H7 (cell line): ENCODE measurements at places on chromosomes 12 and 14. TPM values are rescaled to one million over a fixed set of nuclear protein-coding genes. Genes with fewer than 3 reads are reported as not detected.

- peak; percentile 11 for DNase-seq
Measured at GRCh38 chr14:99316281-99317163, 44.5 kb upstream of the BCL11B start.

- DNase-seq: peak; percentile 39
Measured at GRCh38 chr14:93619176-93619793, 169.0 kb downstream of the PRIMA1 start.

DNA sequence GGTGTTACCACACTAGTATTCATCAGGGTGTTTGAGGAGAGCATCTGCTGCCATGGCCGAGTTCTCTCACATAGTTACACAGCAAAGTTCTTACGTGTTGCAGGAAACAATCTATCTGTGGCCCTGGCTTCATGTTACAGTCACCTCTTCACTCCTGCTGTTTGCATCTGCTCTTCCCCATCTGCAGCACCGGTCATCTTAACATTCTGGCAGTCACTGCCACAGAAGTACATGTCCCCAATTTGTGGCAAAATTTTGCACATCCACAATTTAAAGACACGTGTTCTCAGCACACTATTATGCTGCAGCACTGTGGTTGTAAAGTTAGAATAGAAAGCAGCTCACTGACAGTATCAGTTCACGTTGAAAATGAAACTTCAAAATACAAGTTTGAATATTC, 23.2 kb downstream of the MAPK1IP1L start:
- DNase-seq: no peak

The GLT8D2 gene
- total RNA-seq: 1.1 and 1.7 TPM in 2 replicates

DNA sequence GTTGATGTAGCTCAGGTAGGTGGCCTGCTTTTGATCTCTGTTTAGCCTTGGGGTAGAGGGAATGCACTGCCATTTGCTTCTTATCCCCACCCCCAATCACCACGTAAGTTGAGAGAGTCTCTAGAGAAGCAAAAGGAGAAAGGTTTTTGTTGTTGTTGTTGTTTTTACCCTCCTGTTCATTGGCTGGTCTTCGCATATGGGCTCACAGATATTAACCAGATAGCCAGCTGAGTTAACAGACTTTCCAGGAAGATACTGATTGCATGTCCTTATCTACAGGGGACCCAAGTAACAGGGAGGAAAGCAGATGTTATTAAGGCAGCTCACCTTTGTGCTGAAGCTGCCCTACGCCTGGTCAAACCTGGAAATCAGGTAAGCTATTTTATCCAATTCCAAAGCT, 2.9 kb downstream of the PA2G4 start:
- no peak for DNase-seq

DNA sequence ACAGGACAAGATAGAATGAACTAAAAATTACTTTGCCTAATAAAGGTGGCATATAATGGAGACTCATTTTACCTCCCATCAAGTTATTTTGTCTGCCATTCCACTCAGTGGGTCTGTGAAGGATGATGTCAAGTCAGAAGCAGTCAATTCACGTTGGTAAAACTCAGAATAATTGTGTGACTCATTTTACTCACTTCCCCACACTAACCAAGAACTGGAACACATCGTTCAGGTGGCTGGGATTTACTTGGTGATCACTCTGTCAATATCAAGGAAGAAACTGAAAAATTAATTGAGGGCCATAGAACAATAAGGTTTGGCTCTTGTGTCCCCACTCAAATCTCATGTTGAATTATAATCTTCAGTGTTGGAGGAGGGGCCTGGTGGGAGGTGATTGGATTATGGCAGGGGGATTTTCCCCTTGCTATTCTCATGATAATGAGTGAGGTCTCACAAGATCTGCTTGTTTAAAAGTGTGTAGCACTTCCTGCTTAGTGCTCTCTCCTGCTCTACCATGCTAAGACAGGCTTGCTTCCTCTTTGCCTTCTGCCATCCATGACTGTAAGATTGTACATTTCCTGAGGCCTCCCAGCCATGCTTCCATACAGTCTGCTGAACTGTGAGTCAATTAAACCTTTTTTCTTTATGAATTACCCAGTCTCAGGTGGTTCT, 35.7 kb upstream of the GTF2A1 start:
- no peak for DNase-seq

DNA sequence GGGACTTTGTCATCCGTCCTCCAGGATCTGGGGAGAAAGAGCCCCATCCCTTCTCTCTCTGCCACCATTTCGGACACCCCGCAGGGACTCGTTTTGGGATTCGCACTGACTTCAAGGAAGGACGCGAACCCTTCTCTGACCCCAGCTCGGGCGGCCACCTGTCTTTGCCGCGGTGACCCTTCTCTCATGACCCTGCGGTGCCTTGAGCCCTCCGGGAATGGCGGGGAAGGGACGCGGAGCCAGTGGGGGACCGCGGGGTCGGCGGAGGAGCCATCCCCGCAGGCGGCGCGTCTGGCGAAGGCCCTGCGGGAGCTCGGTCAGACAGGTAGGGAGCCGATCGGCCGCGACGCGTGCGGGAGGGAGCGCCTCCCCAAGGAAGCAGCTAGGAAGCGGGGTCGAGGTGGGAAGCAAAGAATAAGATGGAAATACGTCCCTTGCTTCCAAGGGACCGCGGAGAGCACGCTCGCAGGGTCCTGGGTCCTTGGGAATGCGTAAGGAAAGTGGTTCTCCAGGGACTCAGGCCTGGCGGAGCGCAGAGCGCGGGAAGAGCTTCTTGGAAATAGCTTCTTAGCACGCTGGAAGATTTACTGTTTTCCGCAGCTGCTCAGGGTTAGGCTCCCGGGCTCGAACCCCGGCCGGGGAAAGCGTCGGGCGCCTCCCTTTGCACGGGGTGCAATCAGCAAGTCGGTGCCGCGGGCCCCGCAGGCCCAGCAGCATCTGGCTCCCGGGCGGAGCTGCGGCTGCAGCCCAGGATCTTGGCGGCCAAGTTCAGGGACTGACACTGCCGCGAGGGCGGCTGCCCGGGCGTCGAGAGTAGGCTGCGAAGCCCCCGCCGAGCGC, 457 bp downstream of the SOCS2 start:
- DNase-seq: peak; percentile 70

The PLEKHD1 gene
- total RNA-seq: 0.10 and 0.37 TPM in 2 replicates

The ANKRD33 gene
- 0.17 and 1.6 TPM in 2 replicates for total RNA-seq

GRCh38 chr14:44149597-44149996, 357.5 kb downstream of the FSCB start:
- DNase-seq: peak; percentile 43

GRCh38 chr12:66217342-66217917, 28.4 kb downstream of the IRAK3 start:
- DNase-seq: no peak

DNA sequence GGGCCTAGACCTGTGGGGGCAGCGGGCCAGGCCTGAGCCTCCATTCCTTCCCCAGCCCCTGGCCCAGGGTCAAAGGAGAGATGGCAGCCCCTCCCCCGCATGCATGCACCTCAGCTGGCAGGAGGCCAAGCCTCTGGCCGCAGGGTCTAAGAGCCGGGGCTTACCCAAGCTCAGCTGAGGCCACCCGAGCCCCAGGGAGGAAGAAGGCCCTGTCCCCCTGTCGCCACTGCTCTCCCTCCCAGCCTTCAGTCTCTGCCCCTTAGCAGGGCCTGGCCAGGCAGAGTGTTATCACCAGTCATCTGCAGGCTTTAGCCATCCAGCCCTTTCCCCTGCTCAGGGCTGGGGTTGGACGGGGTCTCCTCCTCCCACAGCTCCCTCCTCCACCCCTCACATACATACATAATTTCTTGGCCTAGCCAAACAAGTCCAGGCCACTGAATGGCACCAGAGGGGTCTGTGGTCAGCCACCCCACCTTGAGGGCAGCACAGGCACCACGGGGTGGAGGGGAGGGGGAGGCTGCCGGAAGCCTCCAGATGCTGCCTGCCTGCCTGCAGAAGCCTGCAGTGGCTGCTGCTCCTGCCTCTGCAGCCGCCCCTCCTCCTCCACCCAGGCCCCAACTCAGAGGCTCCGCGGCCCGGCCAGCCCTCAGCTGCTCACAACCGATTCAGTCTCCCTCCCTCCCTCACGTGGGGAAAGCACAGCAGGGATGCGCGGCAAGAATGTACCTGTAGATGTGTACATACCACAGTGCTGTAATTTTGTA, 22.8 kb downstream of the RAB35 start:
- peak; percentile 98 for DNase-seq

DNA sequence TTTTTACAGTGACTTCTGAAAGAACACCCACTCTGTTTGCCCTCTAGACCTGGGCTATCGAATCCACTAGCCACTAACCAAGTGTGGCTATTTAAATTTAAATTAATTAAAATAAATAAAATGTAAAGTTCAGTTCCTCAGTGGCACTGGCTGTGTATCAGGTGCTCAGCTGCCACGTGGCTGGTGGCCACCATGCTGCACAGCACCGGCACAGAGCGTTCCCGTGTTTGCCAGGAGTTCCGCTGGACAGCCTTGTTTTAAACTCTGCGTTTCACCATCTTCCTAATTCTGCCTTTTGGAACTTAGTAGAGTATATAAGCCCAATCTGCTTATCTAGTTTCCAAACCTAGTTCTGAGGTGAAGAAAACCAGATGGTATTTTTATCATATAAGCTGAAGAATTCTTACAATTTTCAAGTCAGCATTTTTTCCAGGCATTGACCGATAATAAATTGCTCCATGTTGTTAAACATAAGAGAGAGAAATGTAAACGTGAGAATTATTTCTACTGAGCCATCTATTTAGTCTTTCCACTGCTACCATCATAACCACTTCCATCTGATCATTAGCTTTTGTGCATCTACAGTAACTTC, 339.0 kb downstream of the CACNA1C start:
- DNase-seq: no peak

DNA sequence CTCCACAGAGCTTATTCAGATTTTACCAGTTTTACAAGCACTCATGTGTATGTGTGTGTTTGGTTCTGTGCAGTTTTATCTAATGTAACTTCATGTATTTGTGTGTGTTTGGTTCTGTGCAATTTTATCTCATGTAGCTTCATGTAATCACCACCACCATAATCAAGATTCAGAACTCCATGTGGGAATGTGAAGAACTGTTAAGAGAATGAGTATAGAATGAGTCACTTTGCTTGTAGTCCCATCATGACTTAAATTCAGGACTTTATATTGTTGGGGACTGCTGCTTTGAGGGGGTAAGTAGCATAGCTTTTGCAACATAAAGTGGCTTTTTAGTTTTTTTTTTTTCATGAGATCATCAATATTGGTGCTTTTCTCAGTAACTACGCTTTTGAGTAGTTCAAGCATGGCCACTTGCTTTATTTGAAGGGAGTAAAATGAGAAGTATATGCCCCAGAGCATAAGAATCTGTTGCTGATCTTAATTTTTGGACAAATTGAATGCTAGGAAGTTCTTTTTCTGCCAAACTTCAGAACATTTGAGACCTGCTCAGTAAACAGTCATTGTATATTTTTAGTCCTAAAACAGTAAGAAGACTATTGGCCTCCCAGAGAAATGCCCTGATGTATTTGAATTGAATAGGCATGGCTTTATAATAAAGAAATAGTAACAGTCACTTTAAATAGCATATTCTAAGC, 28.8 kb downstream of the PROX2 start:
- DNase-seq: no peak

The DAO gene
- not detected in 2 replicates for total RNA-seq

DNA sequence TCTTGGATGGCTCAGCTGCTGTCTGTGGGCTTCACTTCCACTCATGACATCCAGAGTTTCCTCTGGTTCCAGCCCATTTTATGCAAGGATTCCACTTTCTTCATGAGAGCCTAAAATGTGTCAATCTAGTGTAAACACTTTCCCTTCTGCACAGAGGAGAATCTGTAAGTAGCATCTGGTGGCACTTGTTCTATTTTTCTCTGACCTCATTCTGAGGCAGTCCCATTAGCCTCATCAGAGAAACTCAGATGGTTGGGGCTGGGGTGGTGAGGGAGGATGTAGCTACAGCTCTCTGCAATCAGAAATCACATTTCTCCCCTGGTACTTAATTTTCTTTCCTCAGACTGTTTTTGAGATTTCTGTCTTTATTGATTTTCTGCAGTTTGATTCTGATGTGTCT, 81.6 kb downstream of the PRMT8 start:
- DNase-seq: no peak

The STAB2 gene
- not detected in 2 replicates for total RNA-seq

DNA sequence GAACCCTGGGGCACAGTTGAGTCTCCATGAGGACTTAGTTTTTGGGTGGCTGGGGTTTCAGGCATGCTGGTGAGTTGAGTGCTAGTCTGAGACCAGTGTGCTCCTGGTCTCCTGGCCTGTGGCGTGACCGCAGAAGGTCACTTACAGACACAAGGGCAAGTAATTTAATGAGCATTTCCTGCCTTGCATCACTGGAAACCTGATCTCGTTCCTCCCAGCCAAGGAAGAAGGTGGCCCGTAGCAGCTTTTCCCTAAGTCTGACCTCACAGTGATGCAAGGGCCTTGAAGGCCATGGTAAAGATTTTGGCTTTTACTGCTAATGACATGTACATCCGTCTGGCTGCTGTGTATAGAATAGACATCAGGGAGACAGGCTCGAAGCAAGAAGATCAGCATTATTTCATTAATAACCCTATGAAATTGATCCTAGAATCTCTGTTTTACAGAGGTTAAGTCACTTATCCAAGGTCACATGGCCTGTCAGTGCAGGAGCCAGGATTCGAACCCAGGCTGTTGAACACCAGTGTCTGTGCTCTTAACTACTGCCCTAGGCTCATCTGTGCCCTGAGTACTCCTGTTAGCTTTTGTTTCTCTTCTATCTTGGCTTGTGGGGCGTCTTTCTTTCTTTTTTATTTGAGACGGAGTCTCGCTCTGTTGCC, 4.6 kb downstream of the TMEM120B start:
- DNase-seq: no peak

The ETV6 gene
- 5.7 and 6.2 TPM in 2 replicates for total RNA-seq

The NFATC4 gene
- total RNA-seq: 12.2 and 28.3 TPM in 2 replicates

GRCh38 chr14:75013290-75013689, 10.6 kb downstream of the EIF2B2 start:
- DNase-seq: no peak

The TUNAR gene
- 14.9 and 21.7 TPM in 2 replicates for total RNA-seq

DNA sequence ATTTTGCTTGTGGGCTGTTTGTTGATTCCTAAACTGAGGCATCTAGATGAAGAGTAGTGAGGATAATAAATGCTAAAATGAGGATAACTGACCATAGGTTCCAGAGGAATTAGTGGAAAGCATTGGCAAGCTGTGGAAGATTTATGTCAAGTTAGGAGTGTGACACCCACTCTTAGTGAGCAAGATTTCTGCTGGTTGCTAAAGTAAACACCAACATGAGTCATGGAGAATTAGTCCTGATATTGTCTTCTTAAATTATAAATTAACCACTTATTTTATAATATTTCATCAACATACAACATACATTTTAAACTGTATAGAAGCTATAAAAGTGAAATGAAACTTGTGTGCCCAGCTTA, 328.2 kb downstream of the RPL10L start:
- no peak for DNase-seq

GRCh38 chr12:124481772-124482566, 85.4 kb downstream of the NCOR2 start:
- peak; percentile 61 for DNase-seq

- DNase-seq: no peak
Measured at GRCh38 chr12:2958432-2959191, 585 bp upstream of the TEAD4 start.

DNA sequence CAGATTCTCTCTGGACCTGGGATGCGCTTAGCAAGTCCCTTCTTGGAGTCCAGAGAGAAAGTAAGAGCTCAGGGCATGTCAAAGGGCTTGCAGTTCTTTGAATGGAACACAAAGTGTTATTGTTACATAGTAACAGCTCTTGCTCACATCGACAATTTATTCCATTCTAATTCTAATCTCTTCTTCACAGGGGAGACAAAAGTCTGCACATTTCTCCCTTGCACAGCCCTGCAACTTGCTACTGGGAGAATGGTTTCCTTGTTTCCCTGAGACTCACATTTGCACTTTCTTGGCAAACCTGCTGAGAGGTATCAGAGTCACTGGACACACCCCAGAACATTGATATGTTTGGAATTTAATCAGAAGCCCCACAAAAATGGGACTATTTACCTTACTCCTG, 209.9 kb upstream of the IGF1 start:
- no peak for DNase-seq
